Activated naive CD8-positive, alpha-beta T cell treated with anti-CD3 and anti-CD28 coated beads for 36 hours (primary cell): ENCODE measurements at places on chromosomes 13 and 19.

DNA sequence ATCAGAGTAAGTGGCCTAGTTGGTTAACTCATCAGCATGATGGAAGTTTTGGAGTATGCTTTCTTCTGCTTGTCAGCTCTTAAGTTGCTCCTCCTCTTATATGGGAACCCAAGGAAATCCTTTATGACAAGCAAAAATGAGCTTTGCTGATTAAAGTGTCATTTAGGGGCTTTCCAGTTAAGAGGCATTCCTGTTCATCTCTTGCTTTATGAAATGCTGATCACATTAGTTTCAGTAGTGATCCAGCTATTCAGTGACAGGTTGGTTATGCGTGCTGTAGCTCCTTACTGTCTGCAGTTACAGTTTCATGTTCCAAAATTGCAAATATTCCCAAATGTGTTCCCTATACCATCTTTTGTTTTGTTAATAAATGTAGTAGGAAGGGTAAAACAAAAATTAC lies 146.6 kb downstream of the CDK8 start:
- no peak for DNase-seq

- DNase-seq: no peak
Measured at GRCh38 chr13:104553186-104553585, 1487.0 kb upstream of the SLC10A2 start.

DNA sequence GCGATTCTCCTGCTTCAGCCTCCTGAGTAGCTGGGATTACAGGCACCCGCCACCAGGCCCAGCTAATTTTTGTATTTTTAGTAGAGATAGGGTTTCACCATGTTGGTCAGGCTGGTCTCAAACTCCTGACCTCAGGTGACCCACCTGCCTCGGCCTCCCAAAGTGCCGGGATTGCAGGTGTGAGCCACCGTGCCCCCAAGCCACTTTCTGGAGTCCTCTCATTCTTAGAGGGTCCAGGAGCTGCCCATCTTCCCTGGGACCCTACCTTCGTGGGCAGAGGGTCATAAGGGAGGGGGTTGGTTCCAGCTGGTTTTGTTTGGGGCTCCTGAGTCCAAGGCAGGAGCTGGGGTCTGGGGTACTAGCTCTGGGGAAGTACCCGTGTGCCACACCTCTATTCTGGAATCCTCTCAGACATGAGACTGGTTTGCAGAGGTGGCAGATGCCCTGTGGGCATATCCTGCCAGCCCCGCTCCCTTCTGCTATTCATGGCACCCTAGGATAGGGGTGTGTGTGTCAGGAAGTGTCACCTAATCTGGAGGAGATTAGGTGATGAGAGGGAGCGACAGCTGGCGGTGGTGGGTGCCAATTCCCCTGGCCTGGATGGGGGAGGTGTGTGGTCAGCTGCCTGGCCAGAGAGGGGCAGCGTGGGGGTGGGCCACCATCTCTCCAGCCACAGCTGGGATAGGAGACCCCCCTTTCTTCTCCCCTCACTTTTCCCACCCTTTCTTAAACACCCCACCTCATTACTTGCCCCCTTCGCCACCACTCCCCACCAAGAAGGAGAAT lies 2.1 kb downstream of the PRMT1 start:
- DNase-seq: no peak

DNA sequence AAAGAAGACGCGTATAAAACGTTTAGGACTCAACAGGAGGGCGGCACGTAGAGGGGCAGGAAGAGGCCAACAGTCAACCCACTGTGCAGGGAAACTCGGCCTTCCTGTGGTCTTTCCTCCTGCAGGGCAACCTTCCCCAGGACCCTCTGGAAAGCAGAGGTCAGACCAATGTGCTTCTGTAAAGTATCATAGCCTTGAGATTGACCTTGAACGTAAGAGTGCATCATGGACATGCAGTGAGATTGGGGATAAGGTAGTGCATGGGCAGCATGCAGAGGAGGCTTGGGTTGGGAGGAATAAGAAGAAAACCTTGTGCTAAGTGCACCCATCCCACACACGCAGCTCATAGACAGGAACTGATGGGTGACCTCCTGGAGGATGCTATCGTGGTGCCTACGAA lies 34.0 kb upstream of the ZNF507 start:
- no peak for DNase-seq

GRCh38 chr13:75685239-75685697 lies 49.1 kb downstream of the LMO7 start:
- DNase-seq: no peak

DNA sequence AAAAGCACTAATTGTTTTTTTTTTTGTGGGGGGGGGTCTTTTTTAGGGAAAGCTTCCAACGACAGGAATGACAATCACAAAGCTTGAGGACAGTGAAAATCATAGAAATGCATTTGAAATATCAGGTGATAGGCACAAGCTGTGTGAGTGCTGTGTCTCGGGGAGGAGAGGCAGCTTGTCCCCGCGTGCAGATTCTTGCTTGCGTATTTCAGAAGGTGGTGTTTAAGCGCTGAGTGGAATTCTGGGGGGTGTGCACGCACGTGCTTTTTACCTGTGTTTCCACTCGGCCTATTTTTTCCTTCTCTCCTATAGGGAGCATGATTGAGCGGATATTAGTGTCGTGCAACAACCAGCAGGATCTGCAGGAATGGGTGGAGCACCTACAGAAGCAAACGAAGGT lies 40.2 kb upstream of the TEX29 start:
- no peak for DNase-seq

DNA sequence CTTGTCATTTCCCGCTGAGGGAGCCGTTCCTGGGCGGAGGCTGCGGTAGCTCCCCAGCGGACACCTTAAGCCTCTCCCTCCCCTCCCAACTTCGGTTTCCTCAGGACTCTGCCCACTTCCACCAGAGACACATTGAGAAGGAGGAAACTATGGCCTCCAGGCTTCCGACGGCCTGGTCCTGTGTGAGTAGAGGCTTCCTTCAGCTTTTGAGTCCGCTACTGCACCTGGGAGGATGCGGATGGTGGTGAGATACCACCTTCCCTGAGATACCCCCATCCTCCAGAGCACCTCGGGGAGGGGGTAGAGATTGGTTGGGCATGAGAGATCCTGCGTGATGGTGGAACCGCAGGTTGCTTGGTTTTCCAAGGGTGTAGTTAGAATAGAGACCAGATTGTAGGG lies 955 bp downstream of the ZNF274 start:
- DNase-seq: no peak

DNA sequence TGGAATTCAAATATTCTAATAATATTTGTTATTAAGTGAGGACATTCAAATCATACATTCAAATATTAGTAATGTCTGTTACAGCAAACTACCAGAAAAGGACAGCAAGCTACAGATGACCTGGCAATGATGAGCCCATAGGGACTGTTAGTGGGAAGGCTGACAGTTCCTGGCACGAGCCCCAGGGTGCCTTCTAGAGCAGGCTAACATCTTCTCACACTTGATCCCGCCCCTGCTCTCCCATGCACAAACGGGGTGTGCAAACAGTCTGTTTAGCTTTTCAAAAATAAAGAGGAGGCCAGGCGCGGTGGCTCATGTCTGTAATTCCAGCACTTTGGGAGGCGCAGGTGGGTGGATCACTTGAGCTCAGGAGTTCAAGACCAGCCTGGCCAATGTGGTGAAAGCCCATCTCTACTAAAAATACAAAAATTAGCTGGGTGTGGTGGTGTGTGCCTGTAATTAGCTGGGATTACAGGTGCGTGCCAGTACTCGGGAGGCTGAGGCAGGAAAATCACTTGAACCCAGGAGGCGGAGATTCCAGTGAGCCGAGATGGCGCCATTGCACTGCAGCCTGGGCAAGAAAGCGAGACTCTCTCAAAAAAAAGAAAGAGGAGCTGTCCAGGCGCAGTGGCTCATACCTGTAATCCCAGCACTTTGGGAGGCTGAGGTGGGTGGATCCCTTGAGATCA lies 9.6 kb upstream of the GARRE1 start:
- DNase-seq: no peak

DNA sequence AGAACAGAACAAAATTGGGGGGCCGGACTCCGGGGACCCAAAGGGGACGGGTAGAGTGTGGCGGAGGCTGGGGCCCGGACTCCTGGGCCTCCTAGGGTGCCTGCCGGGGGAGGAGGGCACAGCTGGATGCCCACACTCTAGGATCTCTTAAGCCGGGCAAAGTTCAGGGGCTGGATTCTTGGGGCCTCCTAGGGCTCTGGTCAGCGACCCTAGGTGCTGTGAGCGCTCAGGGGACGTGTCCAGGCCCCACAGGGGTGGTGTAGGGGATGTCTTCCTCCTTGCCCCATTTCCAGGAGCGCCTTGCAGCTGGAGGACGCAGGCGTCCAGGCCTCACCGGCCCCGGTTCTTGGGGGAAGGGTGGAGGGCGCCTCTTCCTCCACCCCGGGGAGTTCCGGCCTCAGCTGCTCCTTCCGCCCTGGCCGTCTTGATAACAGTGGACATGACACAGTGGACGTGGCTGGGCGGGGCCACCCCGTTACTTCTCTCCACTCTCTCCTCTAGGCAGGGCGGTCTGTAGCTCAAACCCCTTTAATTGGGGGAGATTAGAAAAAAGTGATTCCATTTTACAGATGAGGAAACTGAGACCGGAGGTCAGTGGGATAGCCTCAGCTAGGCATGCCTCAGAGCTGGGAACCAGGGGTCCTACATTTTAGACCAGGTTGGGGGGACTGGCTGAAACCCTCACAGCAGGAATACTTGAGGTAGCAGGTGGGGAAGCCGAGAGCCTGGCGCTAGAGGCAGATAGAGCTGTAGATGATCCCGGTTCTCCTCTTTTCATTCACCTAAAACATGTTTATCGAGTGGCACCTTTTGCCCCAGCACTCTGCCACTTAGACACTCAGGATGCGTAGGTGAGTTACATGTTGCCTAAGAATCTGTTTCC lies 705 bp downstream of the STXBP2 start:
- no peak for DNase-seq

DNA sequence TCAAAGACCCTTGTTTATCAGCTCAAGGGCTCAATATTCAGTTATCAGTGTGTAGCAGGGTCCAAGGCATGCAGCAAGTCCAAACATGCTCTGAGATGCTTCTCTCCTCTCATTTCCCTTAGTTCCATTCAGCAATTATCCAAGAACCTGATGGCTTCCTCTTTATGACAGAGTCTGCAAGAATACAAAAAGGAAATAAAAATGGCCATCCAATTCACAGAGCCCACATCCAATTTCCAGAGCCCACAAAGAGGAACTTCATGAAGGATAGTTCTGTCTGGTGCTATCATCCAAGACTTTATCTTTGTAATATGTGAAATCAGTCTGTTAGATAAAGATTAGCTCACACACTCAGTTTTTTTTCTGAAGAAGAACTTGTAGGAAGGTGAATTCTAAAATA lies 217.2 kb downstream of the LACC1 start:
- no peak for DNase-seq

DNA sequence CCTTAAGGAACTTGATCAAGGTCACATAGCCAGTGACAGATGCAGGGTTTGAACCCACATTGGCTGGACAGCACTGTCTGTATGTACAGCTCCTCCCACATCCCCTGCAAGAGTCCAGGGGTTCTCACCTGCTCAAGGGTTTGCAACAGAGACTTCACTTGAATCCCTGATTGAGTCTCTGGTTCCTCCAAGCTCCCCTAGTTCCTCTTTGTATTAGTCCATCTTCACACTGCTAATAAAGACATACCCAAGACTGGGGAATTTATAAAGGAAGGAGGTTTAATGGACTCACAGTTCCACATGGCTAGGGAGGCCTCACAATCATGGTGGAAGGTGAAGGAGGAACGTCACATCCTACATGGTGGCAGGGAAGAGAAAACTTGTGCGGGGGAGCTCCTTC lies 72.8 kb upstream of the CLDN10 start:
- no peak for DNase-seq

DNA sequence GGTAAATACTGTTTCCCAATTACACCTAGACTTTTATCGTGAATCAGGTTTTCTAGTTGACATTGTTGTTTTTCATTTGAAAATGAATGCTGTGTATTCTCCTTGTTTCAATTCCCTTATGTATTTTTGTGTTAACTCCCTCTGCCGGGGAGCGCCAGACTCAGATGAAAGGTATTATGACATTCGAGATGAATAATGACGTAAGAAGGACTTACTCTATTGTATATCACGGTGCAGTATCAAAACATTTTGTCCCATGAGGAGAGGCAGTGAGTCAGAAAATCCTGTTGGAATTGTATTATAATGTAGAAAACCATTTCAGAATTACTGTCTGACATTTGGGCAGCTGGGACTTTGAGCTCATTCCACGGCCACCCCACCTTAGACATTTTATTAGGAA lies 61.6 kb downstream of the LRCH1 start:
- no peak for DNase-seq

DNA sequence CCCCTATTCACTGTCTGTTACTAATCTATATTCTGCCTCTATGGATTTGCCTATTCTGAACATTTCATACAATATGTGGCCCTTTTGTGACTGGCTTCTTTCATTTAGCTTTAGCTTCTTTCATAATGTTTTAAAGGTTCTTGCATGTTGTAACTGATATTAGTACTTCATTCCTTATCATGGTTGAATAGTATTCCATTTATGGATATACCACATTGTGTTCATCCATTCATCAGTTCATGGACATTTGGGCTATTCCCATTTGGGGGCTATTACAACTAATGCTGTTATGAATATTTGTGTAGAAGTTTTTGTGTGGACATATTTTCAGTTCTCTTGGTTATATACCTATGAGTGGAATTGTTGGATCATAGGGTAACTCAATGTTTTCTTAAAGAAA lies 44.4 kb upstream of the TDRD3 start:
- no peak for DNase-seq

GRCh38 chr19:455851-456546 lies 4.8 kb downstream of the SHC2 start:
- DNase-seq: no peak

GRCh38 chr19:2164020-2164998 lies 576 bp downstream of the DOT1L start:
- peak; percentile 63 for DNase-seq

DNA sequence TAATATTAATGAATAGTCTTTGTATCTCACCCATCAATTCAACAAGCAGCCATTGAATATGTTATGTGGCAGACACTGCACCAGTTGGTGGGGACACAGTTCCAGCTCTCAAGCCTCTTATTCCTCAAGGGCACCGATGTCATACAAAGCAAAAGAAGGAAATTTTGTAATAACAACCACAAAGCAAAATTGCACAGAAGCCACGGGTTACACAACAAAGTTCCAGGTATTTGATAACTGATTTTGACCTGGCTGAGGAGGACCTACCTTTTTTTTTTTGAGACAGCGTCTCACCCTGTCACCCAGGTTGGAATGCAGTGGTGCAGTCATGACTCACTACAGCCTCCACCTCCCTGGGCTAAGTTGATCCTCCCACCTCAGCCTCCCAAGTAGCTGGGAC lies 266.7 kb downstream of the FOXO1 start:
- DNase-seq: no peak

GRCh38 chr19:17282488-17283125 lies 906 bp downstream of the ANKLE1 start:
- peak; percentile 85 for DNase-seq

DNA sequence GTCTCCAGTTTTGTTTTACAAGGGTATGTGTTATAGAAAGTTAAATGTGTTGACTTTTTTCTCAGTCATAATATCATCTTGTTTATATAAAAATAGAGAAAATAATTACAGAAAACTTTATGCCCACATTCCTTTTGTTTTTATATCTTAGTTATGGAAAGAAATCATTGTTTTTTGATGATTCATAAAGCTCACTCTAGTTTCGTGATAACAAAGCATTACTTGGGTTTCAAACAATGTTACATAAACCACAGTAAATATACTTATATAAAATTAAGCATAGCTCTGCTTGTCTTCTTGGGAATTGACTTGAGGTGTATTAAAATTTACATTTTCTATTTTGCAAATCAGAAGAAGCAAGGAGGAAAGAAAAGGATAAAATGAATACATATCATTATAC lies 111.8 kb downstream of the SGCG start:
- no peak for DNase-seq
